ENCODE measurements at places on chromosomes 11 and 22.
A peak's percentile ranks its signal among the peaks of the same experiment; 100 is the strongest.

GRCh38 chr11:126281245-126281644 lies 1.6 kb upstream of the TIRAP start:
- DNase-seq, result no peak

DNA sequence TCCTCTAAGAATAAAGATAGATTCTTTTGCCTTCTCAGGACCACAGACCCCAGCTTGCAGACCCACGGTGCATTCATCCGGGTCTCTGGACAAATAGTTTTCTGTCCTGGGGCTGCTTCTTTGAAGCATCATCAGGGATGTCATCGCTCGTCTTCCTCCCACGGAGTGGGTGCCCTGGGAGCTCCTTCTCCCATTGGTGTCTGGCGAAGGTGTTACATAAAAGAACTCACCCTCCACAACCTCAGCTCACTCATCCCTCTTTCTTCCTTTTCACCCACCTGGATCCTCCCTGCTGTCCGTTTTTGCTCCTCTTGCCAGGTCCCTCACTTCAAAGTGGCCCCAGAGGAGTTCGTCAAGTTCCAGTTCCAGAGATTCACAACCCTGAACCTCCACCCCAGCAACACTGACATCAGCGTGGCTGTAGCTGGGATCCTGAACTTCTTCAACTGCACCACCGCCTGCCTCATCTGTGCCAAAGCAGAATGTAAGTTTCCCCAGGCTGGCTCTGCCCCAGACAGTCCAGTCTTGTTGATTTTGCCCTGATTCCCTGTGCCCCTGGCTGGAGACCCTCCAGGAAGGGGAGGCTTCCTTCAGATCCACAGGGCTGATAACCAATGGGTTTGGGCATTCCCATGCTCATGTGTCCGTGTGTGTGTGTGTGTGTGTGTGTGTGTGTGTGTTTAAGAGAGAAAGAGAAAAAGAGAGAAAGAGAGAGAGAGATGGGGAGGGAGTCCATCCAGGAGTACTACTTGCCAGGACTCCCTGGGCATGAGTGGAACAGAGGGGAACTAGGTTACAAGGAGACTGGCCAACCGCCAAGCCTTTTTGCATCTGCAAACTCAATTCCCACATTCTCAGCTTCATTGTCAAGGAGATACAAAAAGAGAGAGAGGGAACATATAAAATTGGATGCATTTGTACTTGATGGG lies 204.2 kb upstream of the TBCEL start:
- DNase-seq, result no peak

- no peak for DNase-seq
Measured at GRCh38 chr11:27864611-27865010, 164.4 kb upstream of the BDNF start.

DNA sequence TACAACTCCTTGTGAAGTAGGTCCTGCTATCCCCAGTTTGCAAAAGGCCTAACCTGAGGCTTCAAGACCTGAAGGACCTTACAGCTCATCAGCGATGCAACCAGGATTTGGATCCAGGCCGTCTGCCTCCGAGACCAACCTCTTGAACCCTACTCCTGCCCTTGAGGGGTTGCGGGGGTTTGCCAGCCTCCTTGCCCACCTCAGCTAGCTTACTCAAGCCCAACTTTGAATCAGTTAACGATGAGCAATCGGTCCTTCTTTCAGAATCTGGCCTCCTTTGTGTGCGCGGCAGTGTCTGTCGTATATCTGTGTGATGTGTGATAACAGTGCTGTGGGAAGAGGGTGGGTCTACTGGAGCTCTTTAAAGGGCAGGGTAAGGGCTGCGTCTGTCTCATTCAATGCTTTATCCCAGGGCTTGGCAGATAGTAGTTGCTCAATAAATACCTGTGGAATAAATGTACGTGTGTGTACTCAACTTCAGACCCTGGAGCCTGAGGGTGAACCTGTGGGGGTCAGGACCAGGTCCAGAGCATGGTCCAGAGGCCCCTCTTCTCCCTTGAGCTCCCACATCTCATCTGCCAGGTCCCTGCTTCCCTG lies 3.2 kb downstream of the CHRM1 start:
- no peak for DNase-seq

DNA sequence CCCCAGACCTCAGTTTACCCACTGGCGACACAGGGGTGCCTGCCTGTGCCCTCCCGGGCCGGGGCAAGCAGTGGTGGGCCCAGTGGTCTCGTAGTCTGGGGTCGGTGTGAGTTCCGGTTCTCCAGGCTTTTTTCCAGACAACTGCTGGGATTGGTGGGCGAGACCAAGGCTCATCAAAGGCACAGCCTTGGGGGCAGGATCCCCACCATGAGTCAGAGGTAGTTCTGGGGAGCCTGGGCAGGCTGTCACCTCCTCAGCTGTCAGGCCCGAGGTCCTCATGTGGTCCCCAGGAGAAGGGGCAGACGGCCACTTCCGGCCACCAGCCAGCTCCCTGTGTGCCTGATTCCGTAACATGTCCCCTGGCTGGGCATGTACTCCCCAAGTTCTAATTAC lies 827 bp upstream of the MUC2 start:
- DNase-seq, result no peak

- no peak for DNase-seq
Measured at GRCh38 chr11:106076171-106076918, 802 bp downstream of the KBTBD3 start.

DNA sequence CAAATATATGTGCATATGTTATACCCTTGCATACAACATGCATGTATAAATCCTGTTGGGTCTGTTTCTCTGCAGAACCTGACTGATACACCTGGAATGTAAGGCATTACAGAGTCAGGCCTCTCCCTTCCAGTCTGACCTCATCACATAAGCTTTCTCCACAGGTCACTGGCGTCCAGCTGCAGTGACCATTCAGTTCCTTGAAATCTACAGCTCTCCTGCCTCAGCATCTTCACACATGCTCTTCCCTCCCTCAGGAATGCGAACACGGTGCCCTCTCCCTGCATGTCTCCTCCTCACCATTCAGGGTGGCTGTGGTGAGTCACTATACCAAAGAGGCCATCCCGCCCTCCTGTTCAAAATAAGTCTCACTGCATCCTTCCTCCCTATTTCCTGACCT lies 657.8 kb upstream of the B3GAT1 start:
- DNase-seq, result no peak

- DNase-seq, result no peak
Measured at GRCh38 chr11:9626496-9627394, 37.1 kb upstream of the SWAP70 start.

- DNase-seq, result peak; percentile 21
Measured at GRCh38 chr11:34050581-34051348, 766 bp upstream of the CAPRIN1 start.

GRCh38 chr11:76596652-76597051 lies 73.9 kb downstream of the LRRC32 start:
- no peak for DNase-seq

DNA sequence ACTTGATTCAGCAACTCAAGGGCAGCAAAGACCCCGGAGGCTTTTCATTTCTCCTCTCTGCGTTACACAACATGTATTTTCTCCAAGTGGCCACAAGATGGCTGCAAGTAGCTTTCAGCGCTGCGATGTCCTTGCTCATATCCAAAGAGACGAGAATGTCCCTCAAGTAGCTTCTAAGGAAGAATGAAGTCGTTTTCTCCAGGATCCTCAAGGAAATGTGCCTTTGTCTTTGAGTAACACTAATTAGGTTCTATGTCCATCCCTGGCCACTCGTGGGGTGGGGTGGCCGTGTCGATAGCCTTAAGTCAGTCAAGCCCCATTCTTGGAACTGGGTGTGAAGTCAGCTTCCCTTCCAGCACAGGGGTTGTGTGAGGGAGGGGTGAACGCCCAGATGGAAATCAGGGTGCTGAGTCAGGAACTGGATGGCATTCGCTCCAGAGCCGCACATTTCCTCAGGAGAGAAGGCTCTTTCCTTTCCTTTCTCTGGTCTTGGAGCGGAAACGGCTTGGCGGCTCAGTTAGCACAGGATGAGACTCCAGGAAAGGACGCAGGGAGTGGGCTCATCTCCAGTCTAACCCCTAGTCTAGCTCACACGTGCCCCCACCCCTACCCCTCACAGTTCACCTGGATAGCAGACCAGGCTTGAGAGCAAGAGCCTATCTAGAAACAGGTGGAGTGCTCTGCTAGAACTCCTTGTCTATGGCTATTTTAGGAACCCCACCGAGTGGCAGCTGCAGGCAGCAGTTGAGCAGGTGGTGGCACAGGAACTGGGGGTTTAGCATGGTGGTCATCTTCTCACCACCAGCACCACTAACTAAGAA lies 44.3 kb downstream of the NNMT start:
- peak; percentile 76 for DNase-seq

- no peak for DNase-seq
Measured at GRCh38 chr11:108393046-108393445, 74.3 kb downstream of the C11orf65 start.

- DNase-seq, result no peak
Measured at GRCh38 chr11:34198523-34198922, 93.1 kb downstream of the NAT10 start.

GRCh38 chr11:70191495-70192140 lies 11.5 kb upstream of the FADD start:
- DNase-seq, result peak; percentile 92

DNA sequence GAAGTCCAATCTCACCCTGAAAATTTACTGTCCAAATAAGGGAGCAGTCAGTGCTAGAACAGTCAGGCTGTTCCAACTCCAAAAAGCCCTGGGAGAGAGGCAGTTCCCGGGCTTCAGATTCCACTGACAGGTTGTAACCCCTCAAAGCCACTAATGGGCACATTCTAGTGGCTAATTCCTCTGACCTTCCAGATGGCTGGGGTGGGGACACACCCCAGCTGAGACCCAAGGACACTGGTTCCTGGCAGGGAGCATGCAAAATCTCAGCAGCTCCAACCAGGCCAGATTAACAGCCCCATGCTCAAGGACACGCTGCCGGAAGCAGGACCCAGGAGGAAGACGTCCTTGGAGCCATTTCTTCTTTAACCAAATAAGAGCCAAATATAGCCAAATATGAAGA lies 92.7 kb downstream of the RPL27A start:
- DNase-seq, result no peak

DNA sequence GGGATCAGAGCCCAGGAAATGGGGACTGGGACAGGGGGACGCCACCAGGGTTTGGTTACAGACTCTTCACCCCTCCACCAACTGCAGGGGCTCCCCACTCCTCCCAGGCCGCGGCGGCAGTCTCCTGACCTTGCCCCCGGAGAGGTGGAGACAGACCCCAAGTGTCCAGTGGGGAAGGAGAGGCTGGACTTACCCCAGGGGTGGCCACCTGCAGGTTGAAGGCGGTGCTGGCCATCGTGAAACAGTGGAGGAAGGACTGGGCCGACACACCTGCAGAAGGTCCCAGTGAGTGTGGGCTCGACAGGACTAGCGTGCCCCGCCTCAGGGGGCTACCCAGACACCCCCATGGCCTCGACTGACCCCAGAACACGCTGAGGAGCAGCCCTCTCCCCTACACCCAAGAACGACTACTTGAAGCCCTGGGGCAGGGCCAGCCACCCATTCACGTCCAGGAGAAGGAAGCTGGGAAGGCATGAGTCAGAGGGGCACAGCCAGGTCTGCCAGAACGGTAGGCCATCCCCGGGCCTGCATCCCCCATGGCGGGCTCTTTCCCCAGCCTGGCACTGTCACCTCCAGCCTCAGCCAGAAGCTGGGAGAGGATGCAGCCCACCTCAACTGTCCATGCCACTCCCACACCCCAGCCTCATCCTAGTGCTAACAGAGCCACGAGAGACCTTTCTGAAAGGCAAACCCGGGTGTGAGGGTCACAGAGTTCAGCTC lies 2.3 kb downstream of the GATD1 start:
- no peak for DNase-seq

DNA sequence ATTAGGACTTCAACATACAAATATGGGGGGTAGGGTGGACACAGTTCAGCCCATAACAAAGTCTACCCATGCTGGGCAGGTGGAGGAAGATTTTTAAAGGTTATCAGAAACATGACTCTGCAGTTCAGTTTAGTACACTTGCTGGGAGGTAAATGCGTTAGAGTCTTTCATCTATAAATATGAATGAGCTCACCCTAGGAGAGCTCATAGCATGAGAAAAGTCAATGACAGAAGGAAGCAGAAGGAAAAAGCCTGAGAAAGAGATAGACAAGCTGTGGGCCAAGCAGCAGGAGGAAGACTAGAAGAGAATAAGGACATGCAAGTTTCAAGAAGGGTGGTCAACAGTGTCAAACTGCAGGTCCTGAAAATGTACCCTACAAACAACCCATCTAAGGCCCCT lies 27.0 kb upstream of the FSHB start:
- DNase-seq, result no peak

- DNase-seq, result no peak
Measured at GRCh38 chr11:114044042-114044871, 15.3 kb upstream of the ZBTB16 start.

GRCh38 chr11:2416765-2417164 lies 16.2 kb downstream of the TSSC4 start:
- no peak for DNase-seq

- DNase-seq, result no peak
Measured at GRCh38 chr11:20258376-20258895, 98.2 kb upstream of the DBX1 start.

DNA sequence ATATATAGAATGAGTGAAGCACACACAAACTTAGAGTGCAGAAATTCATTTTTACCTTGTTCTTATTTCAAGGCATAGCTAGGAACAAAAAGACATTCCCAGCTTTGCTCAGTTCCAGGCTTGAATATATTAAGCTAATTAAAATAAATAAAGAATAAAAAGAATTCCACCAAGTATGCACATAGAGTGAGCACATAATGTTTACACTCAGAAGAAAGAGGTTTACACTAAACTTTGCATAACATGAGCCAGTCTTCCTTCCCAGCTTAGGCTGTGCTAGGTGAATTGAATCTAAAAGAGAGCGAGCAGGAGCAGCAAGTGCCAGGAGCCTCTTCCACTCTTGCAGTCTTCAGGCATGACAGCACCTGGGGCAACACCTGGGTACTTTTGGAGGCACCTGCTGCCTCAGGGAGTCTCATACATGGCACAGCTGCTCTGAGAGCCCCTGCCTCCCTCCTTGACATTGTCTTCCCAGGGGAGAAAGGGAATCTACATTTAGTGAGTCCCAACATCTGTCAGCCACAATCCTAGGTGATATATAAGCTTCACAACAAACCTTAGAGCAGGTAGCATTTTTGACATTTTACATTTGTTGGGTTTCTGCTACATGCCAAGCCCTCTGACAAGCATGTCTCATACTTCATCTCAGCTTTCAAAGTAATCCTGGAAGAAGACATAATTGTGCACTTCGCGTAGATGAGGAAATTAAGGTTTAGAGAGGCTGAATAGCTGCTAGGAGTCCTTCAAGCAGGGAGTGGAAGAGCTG lies 732.7 kb upstream of the TENM4 start:
- no peak for DNase-seq

DNA sequence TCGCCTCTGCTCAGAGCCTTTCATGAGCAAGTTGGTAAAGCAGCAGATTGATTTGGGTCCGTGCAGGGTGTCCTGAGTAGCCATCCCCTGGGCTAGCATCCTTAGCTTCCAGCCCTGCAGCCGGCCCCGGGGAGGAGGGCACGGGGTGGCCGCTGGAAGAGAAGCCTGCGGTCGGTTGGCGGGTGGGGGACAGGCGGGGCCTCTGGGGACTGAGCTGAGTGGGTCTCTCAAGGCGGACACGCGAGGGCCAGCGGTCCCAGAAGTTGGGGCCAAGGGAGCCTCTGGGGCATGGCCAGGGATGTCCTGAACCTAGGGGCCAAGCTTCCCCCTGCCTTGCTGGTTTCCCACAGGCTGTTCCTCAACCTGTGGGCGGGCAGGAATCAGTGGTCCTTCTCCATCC lies 143.0 kb downstream of the TBC1D22A start:
- no peak for DNase-seq

GRCh38 chr11:102139081-102139498 lies 28.8 kb downstream of the YAP1 start:
- peak; percentile 15 for DNase-seq

Measured in SK-MEL-5 (cell line).